Omental fat pad (tissue), 4 donors: ENCODE measurements at places on chromosomes 12 and 14.

GRCh38 chr12:77469578-77470333, 360.9 kb upstream of the NAV3 start:
- no peak for DNase-seq

DNA sequence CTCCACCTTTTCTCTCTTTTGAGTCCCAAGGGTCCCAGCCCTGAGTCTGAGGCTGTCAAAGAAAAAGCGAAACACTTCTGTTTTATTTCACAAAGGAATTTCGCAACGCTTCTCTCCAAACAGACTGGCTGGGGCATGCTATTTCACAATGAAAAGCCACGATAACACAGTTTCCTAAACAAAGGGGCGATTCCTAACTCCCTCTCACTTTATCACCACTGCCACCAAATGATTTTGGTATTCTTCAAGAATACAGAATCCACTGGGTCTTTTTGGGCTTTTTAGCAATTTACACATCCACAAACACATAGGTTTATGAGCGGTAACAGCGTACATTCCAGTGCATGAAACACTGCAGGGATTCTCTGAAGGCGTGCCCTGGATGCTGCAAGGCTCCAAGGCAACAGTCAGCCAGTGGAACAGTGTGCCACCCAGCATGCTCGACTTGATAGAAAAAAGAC, 161.2 kb downstream of the DAD1 start:
- DNase-seq = no peak

- DNase-seq = no peak
These were observed 164.0 kb upstream of the PZP start for GRCh38 chr12:9372202-9372601.

- DNase-seq = no peak
These were observed 11.2 kb upstream of the LBHD2 start for GRCh38 chr14:103072595-103073366.

GRCh38 chr14:91870001-91870400, 2.7 kb upstream of the TC2N start:
- no peak for DNase-seq

- DNase-seq = no peak
These were observed 6.4 kb downstream of the APOLD1 start for GRCh38 chr12:12791756-12792369.

GRCh38 chr14:95549656-95550585, 15.1 kb downstream of the GLRX5 start:
- no peak for DNase-seq

DNA sequence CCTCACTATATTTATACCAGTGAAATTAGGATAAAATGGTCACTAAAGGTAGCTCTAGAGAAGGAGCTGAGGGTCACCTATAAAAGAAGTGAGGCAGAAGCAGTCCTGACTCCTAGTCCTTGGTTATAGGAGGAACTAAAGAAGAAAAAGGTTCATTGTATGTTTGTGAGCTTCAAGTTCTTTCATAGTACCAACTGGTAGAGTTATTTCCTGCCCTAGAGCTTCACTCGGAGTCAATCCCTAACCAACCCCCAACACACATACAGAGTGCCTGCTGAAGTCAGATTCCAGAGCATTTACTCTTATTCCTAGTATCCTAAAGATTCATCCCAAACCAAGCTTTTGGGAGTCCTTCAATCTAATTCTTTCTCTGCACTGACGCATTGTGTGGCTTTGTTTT, 29.3 kb upstream of the FRMD6 start:
- no peak for DNase-seq

DNA sequence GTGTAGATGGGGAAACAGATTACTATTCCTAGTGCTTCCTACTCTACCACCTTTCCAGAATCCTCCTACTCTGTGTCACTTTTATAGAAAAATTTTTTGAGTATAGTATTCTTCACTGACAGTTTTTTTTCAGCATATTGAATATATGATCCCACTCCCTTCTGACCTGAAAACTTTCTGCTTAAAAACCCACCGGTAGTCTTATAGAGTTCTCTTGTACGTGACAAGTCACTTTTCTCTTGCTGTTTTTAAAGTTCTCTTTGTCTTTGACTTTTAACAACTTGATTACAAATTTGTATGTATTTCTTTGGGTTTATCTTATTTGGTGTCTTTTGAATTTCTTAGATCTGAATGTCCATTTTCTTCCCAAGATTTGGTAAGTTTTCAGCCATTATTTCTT, 133.6 kb upstream of the SLC38A2 start:
- no peak for DNase-seq

DNA sequence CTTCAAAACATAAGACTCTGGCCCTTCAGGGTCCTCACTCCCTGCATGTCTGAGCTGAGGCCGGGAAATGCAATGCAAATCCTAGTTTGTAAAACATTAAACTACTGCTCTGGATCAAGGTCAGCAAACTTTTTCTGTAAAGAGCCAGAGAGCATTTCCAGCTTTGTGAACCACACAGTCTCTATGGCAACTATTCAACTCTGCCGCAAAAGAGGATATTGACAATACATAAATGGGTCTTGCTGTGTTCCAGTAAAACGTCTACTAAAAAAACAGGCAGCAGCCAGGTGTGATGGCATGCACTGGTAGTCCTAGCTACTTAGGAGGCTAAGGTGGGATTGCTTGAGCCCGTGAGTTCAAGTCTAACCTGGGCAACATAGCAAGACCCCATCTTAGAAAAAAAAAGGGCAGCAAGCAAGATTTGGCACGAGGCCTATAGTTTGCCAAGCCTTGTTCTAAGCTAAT, 22.3 kb downstream of the DDX24 start:
- no peak for DNase-seq

- no peak for DNase-seq
These were observed 101.0 kb downstream of the NUAK1 start for GRCh38 chr12:106037524-106038298.

- DNase-seq = no peak
These were observed 9.9 kb downstream of the DPF3 start for GRCh38 chr14:72883961-72884360.

- no peak for DNase-seq
These were observed 4.7 kb downstream of the VSIG10 start for GRCh38 chr12:118098911-118099671.

DNA sequence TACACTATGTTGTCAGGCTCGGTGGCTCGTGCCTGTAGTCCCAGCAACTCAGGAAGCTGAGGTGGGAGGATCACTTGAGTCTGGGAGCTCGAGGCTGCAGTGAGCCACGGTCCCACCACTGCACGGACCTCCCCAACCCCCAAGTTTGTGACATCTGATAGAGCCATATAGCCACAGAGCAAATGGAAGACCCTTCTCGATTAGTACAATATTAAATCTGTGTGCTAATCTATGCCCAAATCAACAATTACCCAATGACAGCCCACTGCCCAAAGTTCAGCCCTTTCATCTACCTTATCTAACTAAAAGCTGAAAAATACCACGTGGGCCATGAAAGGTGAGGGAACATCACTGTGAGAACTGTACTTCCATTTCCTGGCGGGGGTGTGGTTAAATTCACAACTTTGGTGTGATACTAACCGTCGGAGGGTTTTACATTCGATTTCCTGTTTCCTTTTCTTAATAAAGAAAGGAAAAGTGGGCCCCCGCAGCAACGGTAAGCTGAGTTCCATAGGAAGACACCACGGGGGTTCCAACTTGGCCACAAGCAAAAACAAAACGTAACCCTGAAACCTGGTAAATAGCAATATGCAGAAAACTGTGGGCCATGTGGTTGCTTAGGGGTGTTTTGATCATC, 31.2 kb upstream of the FOS start:
- no peak for DNase-seq

DNA sequence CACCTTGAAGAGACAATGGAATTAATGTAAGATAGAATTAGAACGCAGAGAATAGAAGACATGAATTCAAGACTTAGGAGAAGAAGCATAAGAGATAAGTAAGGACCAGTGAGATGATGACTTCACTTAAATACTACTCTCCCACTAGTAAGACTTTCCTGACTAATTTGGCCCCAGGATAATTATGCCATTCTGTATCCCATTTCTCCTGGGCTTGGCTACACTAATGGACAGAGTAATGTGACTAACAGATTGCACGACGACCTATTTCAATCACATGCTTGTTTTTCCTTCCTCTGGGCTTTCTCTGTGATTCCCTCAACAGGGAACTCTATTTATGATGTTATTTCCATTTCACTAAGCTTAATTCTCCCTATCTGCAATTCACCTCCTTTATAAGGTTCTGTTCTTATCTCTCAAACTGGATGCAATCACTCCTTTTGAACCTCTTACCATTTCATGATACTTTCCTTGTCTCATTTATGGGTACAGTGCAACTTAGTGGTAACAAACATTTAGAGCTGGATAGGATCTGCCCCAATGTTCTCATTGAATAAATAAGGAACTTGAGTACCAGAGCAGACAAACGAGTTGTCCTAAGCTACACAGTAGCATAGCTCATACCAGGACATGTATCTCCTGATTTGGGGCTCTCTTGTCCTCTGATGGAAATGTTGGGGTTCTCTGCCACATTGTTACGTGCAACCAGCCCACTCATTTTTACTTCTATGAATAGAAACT, 102.7 kb downstream of the BTG1 start:
- no peak for DNase-seq

- DNase-seq = no peak
These were observed 40.6 kb upstream of the CDKN3 start for GRCh38 chr14:54356172-54356571.

GRCh38 chr12:131950182-131950913, 606 bp downstream of the EP400 start:
- DNase-seq = no peak

GRCh38 chr14:90727082-90727481, 89.1 kb downstream of the TTC7B start:
- DNase-seq = no peak

DNA sequence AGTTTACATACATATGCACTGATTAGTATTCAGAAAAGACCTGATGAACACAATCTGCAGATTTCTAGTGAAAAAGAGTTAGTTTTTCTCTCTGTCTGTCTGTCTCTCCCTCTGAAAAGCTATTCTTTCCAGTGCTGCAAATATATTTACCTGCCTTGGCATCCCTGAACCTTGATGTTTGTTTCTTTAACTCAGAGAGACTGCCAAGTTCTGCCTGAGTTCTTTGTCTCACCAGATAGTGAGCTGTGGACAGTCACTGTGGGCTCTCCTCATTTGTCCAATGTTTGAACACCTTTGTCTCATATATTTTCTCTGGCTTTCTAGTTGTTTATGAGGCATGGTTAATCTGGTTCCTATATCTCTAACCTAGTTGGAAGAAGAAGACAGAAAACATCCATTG, 250.4 kb downstream of the SOX5 start:
- DNase-seq = no peak

GRCh38 chr12:93624595-93625294, 52.3 kb downstream of the SOCS2 start:
- no peak for DNase-seq

DNA sequence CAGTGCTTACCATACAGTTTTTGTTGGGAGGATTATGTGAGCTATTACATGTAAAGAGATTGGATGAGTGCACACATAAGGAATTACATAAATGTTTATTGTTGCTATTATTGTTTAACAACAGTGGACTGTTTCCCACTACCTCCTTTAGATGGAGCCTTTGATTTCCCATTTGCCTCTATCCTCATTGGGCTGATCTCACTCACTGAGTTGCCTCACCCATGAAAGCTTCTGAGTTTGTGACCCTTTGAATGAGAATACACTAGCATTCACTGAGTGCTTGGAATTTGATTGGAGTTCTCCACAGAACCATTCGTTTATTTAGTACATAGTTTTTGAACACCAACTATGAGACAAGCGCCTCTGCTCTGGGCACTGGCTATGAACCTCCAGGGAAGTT, 121.0 kb downstream of the HELB start:
- no peak for DNase-seq

DNA sequence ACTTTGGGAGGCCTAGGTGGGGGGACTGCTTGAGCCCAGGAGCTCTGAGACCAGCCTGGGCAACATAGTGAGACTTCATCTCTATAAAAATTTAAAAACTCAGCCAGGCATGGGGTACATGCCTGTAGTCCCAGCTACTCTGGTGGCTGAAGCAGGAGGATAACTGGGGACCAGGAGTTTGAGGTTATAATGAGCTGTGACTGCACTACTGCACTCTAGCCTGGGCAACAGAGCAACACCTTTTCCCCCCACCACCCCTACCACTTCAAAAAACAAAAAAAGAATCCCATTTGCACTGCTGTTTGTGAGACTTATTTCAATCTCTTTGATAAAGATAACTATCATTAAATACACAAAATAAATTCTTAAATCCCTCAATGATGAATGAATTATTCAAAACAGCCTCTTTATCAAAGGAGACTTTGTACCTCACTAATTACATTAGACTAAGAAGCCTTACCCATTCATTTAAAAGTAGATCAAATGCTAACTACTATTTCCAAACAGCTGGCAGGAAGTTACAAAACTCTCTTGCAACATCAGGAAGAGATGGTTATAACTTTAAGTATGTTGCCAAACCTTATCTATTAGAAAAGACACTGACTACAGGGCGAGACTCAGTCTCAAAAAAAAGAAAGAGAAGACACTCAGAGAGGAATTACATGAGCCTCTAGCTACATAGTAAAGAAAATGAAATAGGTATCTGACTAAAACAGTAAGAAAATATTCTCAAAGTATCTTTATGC, 14.7 kb downstream of the BLTP3B start:
- DNase-seq = no peak

- DNase-seq = no peak
These were observed 31.8 kb downstream of the PAH start for GRCh38 chr12:102885043-102885932.

DNA sequence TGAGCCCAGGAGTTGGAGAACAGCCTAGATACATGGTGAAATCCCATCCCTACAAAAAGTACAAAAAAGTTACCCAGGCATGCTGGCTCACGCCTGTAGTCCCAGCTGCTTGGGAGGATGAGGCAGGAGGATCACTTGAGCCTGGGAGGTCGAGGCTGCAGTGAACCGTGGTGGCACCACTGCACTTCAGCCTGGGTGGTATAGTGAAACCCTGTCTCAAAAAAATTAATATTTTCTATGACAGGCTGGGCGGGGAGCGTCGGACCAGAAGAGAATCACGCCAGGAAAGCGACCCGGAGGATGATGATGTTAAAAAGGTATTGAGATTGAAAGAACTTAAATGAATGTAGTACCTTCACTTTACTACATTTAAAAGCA, 2.1 kb downstream of the PNN start:
- DNase-seq = no peak

GRCh38 chr12:68332728-68333630, 817 bp upstream of the MDM1 start:
- no peak for DNase-seq

- DNase-seq = no peak
These were observed 49.2 kb upstream of the SSTR1 start for GRCh38 chr14:38158468-38158867.

DNA sequence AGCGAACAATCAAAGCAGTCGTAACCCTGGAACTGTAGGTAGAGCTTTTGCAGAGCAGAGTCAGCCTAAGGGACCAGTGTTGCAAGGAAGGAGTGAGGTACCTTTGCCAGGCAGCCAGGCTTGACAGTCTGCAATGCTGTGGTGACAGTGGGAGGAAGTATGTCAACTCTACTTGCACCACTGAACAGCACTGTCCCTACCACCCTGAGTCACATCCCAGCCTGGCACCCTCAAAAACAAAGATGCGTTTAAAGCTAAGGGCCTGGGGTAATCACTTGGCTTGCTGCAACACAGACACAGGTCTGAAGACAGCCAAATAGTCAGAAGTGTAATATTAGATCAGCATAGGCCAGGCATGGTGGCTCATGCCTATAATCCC, 141.9 kb downstream of the DPF3 start:
- DNase-seq = no peak
